ENCODE measurements at places on chromosomes 5 and 9. TPM values are rescaled to one million over a fixed set of nuclear protein-coding genes. Genes with fewer than 3 reads are reported as not detected.

Gene PITX1
- total RNA-seq = 4.1 TPM

Gene TNPO1
- total RNA-seq = 193 TPM

Gene GRAMD2B
- 8.0 TPM for total RNA-seq

Gene PBX3
- total RNA-seq = 105 TPM

Gene ZNF169
- total RNA-seq = 1.5 TPM

Gene DNAI1
- not detected for total RNA-seq

Gene FBLL1
- 0.79 TPM for total RNA-seq

Gene CEL
- 0.32 TPM for total RNA-seq

Gene CATSPER3
- total RNA-seq = 0.16 TPM

Gene NPR3
- 74.7 TPM for total RNA-seq

Gene PAEP
- not detected for total RNA-seq

Gene NANS
- total RNA-seq = 81.3 TPM

Gene LPAR1
- 450 TPM for total RNA-seq

Gene GABRA6
- total RNA-seq = not detected

Gene GFRA3
- not detected for total RNA-seq

Gene SPINK6
- total RNA-seq = not detected

Gene GNAQ
- 18.3 TPM for total RNA-seq

Gene BASP1
- 34.2 TPM for total RNA-seq

Gene CBY3
- total RNA-seq = 0.16 TPM

Gene ACTBL2
- under 0.01 TPM for total RNA-seq

Measured in bronchial smooth muscle cell (primary cell).